A172 (cell line): ENCODE measurements at places on chromosomes 4 and X. TPM values are rescaled to one million over a fixed set of nuclear protein-coding genes. Genes with fewer than 3 reads are reported as not detected.
A peak's percentile ranks its signal among the peaks of the same experiment; 100 is the strongest.

The LETM1 gene
- 48.3 and 55.6 TPM in 2 replicates for total RNA-seq

GRCh38 chr4:10032625-10033024 is 11.3 kb upstream of the SLC2A9 start:
- DNase-seq, result peak; percentile 75

- no peak for DNase-seq
These were observed 71.2 kb downstream of the TRPC5 start for GRCh38 chrX:112011376-112011775.

DNA sequence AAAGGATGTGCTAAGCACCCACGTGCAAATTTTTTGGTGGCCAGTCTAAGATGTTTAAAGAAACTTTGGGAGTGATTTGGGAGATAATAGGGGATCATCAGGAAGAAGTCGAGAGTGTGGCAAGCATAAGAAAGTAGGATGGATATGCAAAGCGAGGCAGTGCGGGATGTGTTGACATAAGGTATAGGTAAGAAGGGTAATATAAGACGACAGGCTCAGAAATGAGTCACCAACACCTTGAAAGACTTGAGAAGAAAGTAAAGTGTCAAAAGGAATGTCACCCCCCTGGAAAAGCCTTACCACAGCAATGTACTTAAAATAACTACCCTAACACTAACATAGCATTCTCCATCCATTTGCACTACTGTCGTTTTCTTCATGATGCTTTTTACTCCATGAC is 69.8 kb upstream of the BMP2K start:
- no peak for DNase-seq

GRCh38 chr4:55947254-55947882 is 1.4 kb upstream of the CEP135 start:
- DNase-seq, result peak; percentile 39

DNA sequence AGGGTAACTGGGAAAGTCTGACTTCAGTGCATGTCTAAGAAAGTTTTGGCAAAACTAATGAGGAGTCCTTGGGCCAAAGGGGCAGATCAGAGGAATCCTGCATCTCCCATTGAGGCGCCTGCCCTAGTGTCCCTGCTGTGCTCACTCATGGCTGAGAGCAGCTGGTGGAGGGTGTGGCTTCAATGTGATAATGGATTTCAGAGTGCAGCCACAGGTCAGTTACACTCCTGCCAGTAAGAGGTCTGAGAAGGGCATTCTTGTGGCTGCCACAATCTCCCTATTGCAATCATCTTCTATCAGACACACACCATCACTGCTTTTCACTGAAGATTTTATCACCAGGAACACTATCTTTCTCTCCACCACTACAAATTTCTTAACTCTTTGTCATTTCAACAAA is 457.1 kb downstream of the MID1IP1 start:
- DNase-seq, result peak; percentile 55

The BEX1 gene
- 22.1 and 35.8 TPM in 2 replicates for total RNA-seq

The TMSB15C gene
- total RNA-seq, result 2.9 and 4.2 TPM in 2 replicates

- DNase-seq, result no peak
These were observed 578 bp downstream of the CHIC2 start for GRCh38 chr4:54063737-54064316.

The SLC2A9 gene
- not detected in 2 replicates for total RNA-seq

The FLNA gene
- 2,064 and 2,561 TPM in 2 replicates for total RNA-seq

DNA sequence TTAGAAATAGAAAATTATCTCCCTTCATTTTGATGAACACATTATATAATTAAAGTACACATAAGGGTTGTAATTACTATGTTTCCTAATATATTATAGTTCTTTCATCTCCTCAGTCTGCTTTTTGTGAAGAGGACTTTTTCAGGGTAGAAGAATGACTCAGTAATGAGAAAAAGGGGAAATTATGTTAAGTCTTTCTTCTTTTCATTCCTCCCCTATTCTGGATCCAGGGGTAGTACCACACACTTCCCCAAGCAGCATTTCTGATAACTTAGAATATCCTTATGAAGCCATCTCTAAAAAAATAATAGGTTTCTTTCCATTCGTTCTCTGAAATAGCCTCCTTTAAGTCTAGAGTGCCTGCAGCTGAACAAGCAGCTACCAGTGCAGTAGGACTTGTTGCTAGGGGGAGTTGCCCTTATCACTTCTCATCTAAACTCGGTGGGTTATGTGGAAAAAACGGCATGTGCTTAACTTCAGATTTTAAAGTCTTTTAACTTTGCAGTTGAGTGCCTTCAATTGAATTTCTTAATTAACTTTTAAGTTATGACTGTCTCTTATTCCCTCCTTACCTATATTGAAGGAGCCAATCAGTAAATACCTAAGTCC is 184.8 kb downstream of the ARHGAP24 start:
- no peak for DNase-seq

- no peak for DNase-seq
These were observed 169.5 kb downstream of the TLL1 start for GRCh38 chr4:166042510-166043055.

The NDNF gene
- 0.14 and 0.29 TPM in 2 replicates for total RNA-seq

DNA sequence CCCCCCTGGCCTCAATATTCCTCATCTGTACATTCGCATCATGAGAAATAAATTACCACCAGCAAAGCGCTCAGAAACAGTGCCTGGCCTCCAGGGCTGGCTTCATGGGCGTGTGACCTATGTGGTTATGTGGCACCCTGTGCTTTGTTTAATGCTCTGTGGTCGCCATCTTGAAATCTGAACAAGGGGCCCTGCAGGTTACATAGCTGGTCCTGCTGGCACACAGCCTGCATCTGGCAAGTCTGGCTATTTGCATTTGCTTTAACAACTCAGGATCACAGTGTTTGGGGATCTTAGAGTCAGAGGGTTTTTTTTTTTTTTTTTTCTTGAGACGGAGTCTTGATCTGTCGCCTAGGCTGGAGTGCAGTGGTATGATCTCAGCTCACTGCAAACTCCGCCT is 9.9 kb downstream of the FOXP3 start:
- DNase-seq, result no peak

The ZNF518B gene
- 7.9 and 20.2 TPM in 2 replicates for total RNA-seq

- DNase-seq, result no peak
These were observed 96.4 kb downstream of the CHIC2 start for GRCh38 chr4:53967986-53968385.

GRCh38 chr4:16449406-16449805 is 223.1 kb upstream of the TAPT1 start:
- DNase-seq, result no peak

DNA sequence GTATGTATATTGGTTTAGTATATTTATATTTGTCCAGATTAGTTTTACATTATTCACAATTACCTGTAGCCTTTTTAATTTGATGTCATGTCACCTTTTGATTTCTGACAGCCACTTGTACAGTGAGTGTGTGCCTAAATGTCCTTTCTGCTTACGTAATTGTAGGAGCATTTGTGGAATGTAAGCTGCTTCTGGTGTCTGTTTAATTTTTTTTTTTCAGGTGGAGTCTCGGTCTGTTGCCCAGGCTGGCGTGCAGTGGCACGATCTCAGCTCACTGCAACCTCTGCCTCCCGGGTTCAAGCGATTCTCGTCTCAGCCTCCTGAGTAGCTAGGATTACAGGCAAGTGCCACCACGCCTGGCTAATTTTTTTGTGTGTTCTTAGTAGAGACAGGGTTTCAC is 91.2 kb upstream of the XAGE2 start:
- DNase-seq, result no peak

DNA sequence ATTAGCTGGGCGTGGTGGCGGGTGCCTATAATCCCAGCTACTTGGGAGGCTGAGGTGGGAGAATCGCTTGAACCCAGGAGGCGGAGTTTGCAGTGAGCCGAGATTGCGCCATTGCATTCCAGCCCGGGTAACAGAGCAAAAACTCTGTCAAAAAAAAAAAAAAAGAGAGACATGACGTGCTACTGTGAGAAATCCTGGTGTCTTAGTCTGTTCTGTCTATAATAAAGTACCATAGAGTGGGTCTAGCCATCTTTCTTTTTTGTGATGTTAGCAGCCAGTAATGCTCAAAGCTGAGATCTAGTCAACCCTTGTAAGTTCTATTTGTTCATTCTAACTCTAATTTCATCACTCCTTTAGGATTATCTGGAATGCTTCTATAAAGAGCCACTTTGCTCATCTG is 38.9 kb downstream of the CLDN34 start:
- no peak for DNase-seq

DNA sequence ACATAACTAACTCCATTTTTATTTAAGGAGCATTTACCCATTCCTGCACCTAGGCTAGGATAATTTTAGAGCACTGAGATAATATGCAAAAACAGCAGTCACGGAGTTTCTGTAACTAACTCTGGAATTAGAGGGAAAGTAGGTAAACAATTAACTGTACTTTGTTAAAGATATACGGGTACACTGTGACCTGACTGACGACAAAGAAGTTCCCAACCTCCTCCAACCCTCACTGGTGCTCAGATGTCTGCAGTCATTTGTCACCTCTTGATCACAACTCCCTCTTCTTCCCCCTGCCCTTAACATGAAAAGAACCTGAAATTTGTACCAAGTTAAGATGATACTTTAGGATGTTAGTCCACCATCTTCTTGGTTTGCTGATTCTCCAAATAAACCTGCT is 42.0 kb upstream of the TAPT1 start:
- DNase-seq, result no peak

The CHRNA9 gene
- total RNA-seq, result 1.4 TPM in 1 of 2 replicates, not detected in the other

DNA sequence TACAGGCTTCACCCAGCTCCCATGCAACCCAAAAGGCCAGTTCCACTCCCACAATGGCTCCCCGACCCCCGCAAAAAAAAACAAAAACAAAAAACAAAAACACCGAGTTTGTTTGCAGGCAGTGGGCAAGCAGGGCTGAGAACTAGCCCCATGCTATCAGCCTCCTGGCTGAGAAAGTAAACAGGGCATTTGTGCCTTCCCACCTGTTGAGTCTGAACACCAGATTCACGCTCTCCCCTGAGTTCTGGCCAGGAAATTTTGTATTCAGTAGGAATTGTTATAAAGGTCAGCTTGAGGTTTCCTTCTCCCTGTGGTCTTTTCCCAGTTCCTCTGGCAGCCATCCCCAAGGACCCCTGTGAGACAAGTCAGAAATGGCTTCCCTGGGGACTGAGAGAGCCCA is 1066.5 kb downstream of the GLUD2 start:
- DNase-seq, result no peak

DNA sequence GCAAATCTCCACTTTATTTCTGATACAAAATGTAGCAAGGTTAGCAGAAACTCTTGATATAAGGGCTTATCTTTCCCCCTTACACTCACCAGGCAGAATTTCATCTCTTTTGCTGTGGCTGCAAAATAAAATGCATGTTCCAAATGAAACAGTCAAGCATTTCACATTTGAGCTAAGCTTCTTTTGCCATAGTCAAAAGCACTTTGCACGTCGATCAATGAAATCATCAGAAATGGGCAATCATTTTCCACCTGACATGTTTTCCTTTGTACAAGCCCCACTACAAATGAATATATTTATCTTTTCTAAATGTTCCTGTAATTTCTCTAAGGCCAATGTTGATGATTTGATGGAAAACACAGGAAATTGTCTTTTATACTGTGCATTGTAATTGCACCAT is 178.4 kb downstream of the ANKRD50 start:
- DNase-seq, result no peak

GRCh38 chrX:11239230-11239629 is 54.0 kb upstream of the AMELX start:
- DNase-seq, result peak; percentile 34

- no peak for DNase-seq
These were observed 3.4 kb upstream of the MRPL1 start for GRCh38 chr4:77859256-77859655.

The SASH3 gene
- not detected in 2 replicates for total RNA-seq

- no peak for DNase-seq
These were observed 1.6 kb upstream of the IDUA start for GRCh38 chr4:985123-985830.

The DCAF8L2 gene
- total RNA-seq, result not detected in 2 replicates

DNA sequence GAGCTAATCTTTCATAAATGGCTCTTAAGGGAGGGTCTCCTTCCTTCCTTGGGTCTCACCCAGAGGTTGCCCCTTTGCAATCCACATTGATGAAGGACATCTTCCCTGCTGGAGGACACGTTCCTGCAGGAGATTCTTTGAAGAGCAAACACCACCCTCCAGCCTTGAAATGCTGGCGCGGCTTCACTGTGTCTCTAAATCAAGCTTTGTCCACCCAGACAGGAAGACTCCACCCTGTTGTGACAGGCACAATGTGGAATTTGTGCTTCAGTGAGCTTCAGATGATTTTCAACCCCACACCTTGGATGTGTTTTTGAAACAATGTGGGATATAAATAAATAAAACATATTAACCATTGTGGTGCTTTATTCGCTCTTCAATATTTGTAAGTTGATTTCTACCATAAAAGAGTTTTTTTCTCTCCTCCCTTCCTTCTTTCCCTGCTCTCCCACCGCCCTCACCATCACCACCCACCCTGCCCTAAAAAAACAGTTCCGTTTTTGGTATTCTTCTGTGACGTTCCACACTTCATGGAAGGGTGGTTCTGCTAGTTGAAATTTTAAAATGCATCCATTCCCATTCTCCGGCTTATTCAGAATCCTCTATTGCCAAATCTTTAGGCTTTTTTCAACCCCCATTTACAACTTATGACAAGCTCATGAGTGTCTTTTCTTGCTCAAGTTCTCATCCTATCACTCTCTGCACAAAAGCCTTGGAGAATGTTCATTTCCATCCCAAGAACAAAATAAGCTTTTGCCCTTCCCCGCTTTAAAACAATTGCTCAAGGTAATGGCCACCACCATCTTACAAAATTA is 264.3 kb downstream of the RAPGEF2 start:
- peak; percentile 74 for DNase-seq

DNA sequence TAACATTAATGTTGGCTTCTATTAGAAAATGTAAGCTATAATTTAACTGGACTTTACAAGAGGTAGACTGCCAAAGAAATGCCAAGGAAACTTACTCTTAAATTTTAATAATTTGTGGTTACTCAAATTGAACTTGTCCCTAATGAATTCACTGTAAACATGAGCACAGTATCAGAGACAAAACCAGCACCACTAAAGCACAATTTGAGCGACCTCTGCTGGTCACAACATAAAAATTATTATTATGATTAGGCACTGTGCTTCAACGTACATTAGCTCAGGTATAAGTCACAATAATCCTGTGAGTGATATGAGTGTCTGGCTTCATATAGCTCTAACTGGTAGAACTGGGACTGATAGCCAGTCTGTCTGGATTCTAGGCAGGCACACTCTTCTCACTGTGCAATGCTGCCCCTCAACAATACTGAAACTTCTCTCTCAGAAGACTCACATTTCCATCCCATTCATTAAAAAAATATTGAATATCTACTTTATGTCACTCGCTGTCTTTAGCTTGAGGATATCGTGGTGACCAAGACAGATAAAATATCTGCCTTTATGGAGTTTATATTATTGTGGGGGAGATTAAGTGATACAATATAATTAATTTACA is 8.0 kb downstream of the NUDT6 start:
- DNase-seq, result peak; percentile 46

DNA sequence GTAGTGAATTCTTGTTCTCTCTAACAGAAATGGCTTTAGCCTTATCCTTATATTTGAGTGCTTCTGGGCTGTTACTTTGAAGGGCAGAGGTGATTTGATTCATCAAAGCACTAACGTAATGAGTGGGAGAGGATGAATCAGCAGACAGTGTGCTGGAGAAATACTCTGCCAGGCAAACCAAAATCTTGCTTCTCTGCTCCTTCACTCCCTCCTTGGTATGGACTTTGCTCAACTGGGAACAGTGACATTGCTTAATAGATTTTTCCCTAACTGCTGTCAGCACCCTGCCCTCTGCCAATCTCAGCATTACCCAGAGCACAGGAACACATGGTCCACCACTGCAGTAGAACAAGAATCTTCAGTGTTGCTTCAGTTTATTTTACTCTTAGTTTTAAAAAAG is 56.0 kb downstream of the PDLIM5 start:
- peak; percentile 60 for DNase-seq

The ATP8A1 gene
- total RNA-seq, result not detected in 2 replicates

The UGT2B28 gene
- not detected in 2 replicates for total RNA-seq

- DNase-seq, result no peak
These were observed 20.9 kb upstream of the MTM1 start for GRCh38 chrX:150547375-150548115.

The MXD4 gene
- total RNA-seq, result 14.6 and 18.4 TPM in 2 replicates
